ENCODE measurements at places on chromosomes 3 and 15.
A peak's percentile ranks its signal among the peaks of the same experiment; 100 is the strongest.

- no peak for DNase-seq
Measured at GRCh38 chr3:53324105-53324504, 23.2 kb downstream of the DCP1A start.

DNA sequence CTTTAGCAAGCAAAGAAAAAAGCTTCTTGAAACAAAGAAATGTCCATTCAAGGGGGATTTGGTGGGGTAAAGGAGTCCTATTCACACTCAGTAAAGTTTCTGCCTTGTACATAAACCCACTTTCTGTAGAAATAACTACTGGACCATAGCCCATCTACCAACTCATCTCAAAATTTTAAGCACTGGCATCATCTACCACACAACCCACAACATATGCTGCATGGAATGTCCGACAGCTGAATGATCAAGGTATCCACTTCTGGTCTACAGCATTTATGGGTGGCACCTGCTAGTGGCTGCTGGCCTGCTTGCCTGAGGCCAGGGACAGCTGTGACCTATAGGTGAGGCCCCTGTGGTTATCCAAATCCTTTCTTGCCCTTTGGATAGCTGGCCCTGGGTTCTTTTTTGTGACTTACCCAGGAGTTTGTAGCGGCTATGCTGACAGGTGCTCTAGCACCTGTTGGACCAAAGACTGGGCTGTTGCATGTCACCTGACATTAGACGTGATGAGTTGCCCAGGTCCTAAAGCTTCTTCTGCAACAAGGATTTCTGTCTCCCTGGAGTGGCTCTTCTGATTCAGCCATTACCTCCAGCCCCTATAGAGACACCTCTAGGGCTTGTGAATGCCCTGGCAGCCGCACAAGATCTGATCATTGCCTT lies 19.2 kb upstream of the MEF2A start:
- DNase-seq = no peak

DNA sequence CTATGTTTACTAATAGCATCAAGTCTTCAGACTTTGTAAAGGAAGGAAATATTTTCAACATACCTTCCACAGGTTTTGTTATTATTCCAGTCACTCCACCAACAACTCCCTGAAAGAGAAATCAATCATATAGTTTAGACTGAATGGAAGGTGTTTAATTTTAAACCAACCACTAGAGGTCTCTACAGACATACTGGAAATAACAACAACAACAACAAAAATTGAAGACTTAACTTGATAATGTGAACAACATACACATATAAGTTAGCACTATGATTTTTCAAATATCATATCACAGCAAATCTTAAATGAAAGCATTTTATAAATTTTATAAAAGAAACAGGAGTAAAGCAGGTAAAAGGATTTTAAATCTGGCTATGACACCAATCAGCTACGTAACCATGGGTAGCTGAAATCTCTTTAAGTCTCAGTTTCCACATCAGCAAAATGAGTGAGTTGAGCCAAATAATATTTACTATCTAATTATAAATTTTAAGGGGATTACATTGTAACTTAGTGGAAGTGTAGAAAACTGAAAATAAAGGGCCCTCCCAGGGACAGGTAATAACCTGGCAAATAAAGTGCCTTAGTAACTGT lies 188.2 kb downstream of the VPS13C start:
- no peak for DNase-seq

- DNase-seq = no peak
Measured at GRCh38 chr3:109396806-109397205, 59.5 kb upstream of the DPPA4 start.

DNA sequence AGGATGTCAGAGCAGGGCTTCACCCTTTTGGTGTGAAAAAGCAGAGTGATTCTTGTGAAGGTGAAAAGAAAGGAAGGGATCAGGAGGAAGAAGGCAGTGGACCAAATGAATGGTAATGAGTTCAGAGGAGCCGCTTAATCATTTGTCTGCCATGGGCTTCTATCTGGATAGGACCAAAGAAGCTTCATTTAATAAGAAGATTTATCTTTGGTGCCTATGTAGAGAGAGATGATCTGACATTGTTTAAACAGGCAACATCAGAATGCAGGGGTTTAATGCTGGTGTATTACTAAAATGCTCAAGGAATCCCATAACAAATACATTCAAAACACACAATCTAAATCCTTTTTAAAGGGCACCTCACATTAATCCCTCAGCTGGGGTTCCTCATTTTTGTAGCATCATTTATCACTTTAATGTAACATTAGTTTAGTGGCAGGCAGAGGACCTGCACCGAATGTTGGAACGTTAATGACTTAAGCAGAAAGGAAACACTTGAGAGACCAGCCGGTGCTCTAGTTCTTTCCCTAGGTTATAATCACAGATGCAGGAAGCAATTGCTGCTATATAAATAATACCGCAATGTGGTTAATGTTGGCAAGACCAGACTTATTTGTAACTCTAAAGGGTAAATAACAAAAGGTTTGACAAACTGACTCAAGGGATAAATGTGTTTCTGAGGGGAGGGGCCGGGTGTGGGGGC lies 27.9 kb upstream of the IL1RAP start:
- DNase-seq = no peak

GRCh38 chr3:48662145-48662752 lies 437 bp downstream of the CELSR3 start:
- no peak for DNase-seq

DNA sequence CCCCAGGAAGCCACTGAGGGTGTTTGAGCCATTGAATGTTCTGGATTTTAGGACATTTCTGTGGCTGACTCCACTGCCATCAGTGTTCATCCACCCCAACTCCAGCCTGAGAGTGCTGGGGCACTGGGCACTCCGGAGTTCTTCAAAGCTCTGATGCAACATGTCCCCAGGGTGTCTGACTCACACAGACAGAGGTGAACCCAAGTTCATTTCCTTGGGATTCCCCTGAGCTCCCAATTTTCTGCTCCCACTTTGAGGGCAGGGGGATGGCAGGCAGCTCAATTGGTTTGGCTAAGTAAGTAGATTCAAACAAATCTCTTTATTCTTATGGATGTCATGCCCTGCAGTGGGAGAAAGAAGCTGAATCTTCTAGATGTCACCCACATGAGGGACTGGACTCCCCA lies 2.2 kb downstream of the STRA6 start:
- DNase-seq = no peak

DNA sequence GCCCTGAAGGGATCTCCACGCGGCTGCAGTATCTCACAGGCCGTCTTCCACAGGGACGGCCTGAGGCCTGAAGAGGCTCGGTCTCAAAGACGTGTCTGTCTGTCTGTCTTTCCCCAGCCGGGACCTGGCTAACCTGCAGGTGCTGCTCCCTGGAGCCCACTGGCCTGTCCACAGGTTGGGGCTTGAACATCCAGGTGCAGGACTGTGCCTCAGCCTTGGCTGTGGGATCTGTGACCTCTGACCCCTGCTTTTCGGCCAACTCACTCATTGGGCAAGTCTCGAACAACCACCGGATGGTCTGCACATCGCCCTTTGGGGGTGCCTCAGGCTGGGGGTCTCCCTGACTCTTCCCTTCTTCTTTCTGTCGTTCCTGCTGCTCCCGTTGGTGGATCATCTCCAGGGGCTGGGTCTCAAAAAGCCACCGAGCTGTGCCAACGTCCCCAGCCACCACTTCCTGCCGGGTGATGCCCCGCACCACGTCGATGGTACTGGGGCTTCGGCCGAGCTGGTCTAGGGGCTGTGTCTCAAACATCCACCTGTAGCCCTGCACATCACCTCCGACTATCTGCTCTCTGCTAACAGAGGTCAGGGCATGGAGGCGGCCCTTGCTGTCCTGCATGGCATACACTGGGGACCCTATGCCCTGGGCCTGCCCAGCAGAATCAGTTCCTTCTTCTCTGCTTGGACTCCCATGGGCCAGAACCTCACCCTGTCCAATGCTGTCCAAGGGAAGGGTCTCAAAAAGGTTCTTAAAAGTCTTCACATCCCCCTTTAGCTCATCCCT lies 4.8 kb downstream of the XIRP1 start:
- no peak for DNase-seq

DNA sequence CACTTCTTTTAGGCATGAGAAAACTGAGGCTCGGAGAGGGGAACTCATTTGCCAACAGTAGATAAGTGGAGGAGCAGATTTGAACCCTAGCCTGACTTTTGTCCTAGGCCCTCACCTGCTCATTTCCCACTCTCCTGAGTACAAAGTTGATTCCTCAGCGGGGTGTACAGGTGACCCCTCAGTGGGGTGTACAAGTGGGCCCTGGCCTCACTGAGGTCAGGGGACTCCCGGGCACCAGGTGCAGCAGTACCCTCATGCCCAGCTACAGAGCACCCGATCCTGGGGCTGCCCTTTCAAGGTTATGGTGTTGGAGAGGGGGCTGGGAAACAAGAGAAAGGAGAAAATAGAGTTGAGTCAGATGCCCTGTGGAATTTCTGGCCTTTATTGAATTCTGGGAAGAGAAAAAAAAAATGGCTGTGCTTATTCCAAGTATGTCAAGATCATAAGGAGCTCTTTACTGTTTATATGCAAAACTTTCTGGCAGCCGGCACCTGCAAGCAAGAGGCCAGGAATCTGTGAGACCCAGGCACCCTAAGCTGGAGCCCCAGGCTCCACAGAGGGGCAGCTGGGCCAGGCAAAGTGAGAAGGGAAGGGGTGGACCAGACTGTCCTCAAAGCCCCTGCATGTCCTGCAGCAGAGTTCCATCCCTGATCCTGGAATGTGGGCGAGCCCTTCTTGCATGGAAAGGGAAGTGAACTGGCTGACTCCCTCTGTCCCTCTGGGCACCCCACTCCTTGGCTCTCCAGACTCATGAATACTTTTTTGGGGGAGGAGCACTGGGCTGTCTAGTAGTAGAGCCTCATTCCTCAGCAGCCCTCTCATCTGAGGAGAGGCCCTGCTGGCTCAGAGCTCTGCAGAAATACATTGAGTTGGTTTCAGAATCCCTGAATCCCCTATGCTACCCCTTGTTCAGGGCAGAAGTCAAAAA lies 43.1 kb downstream of the AMOTL2 start:
- DNase-seq = no peak

DNA sequence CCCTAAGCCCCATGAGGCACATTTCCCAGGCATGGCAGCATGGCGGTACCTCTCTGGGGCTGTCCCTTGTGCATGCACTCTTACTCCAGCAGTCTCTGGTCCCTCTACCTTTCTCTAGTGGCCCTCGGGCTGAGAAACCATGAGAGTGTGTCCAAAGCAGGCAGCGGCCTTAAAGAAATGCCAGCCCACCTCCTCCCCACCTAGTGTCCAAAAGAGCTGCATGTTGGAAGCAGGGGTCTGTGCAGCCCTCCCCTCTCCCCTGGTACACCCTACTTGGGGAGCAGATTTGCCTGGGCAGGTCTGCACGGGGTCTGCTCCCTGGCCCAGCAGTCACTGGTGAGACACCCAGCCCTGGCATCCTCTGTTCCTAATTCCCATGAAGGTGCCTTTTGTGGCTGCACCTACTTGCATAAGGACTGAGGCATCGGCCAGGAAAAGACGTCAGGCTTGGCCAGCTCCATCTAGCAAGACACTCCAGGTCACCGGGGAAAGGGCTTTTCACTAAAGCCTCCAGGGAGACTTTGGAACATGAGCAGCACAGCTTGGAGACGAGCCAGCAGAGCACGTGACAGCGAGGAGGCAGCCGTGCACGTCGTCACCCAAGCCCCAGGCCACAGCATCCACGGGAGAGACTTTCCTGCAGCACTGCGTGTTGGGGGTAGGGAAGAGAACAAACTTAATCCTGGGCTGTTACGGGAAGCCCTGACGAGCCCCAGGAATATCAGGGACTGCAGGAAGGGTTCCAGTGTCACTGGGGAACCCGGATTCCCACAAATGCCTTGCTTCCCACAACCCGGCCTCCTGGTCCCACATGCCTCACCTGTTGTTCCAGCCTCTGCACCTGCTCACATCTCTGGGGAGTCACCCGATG lies 38.8 kb downstream of the TM2D3 start:
- DNase-seq = peak; percentile 88

GRCh38 chr3:134249935-134250716 lies 533 bp downstream of the RYK start:
- DNase-seq = peak; percentile 54

- no peak for DNase-seq
Measured at GRCh38 chr3:131277836-131278497, 103.6 kb upstream of the NUDT16 start.

- no peak for DNase-seq
Measured at GRCh38 chr15:45919806-45920205, 285.0 kb downstream of the SQOR start.

- DNase-seq = no peak
Measured at GRCh38 chr15:33142708-33143107, 51.8 kb downstream of the FMN1 start.

- DNase-seq = no peak
Measured at GRCh38 chr3:100877286-100877685, 115.9 kb downstream of the ABI3BP start.

- DNase-seq = no peak
Measured at GRCh38 chr3:102299125-102299877, 135.5 kb upstream of the ZPLD1 start.

DNA sequence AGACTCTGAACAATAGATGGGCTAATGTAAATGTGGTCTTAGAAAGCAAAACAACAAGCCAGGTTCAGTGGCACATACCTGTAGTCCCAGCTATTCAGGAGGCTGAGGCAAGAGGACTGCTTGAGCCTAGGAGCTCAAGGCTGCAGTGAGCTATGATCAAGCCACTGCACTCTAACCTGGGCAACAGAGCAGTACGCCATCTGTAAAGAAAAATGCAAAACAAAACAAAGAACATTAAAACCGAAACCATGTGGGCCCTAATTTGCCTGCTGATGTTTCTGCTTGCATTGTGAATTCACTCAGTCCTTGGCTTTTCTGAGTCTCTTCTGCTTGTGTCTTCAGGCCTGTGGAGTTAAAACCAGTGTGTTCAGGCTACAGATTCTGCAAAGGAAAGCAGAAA lies 56.7 kb downstream of the CCNL1 start:
- no peak for DNase-seq

DNA sequence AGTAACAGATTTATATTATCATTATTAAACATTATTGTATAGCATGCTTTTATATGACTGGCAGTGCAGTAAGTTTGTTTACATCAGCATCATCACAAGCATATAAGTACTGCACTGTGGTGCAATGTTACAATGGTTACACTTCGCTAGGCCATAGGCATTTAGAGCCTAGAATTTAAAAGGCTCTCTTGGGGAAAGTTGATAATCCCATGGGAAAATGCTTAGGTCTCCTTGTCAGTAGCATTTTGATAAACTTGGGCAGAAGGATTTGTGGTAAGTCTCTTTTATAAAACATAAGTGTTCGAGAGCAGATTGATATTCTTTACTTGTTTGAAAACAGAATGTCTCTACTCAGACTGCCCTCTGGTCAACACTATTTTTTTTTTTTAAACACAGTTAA lies 7.5 kb downstream of the DTWD1 start:
- no peak for DNase-seq

DNA sequence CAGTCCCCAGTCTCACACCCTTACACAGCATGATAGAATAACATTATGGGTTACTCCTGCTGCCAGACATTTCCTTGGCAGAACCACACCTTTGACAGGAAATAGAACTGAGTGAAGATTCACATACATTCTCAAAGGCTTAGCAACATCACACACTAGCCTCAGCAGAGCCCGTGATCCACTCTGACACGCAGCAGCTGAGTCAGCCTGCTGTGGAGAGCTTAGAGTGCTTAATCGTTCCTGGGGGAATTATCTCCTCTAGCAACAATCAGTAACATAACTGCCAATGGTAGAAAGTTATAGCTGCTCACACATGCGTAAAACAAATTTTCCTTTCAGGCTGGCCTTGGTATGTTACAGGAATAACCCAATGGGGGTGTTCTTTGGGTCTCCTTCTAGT lies 382.1 kb downstream of the GAP43 start:
- DNase-seq = no peak
